CD4-positive, alpha-beta T cell treated with Interleukin-21 for 1 hour (primary cell): ENCODE measurements at places on chromosomes 7 and 10.

GRCh38 chr10:14259696-14260566 is 70.8 kb downstream of the FRMD4A start:
- DNase-seq = no peak

DNA sequence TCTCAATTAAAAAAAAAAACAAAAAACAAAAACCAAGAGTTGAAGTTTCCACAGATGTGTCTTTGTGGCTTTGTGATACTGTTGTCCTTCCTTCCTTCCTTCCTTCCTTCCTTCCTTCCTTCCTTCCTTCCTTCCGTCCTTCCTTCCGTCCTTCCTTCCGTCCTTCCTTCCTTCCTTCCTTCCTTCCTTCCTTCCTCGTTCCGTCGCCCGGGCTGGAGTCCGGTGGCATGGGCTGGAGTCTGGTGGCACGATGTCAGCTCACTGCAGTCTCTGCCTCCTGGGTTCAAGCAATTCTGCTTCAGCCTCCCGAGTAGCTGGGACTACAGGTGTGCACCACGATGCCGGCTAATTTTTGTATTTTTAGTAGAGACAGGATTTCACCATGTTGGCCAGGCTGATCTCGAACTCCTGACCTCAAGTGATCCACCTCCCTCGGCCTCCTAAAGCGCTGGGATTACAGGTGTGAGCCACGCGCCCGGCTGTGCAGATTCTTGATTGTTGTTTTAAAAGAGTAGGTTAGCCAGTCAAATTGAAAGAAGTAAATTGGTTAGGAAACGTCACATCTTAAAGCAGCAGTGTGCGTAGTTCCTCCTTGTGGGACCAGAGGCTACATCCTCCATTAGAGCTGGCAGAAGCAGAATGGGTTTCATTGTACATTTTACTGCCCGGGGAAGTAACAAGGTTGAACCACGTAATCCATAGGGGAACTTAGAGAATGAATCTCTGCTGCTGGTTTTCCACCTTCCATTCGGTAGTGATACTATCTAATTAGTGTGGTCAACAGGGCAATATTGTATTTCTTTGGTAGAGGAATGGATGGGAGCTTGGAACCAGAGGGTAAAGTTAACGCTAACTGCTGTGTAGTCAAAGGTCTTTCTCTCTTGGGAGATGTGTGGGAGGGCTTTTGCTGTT is 20.6 kb downstream of the DNAJB6 start:
- DNase-seq = no peak

DNA sequence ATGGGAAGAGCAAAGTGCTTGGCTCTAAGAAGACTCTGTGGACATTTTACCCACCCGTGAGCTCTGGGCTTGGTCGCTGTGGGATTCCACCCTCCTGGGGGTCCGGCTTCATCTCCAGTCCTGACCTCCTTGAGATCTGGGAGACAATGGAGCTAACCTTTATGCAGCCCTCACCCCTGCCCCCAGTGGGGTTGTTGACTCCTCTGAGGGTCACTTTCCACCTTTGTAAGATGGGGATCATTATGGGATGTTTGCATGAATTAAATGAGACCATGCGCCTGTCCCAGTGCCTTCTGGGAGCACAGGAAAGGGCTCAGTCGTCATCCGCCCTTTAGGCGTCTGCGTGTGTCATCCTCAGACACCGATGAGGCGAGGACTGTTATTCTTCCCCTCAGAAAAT is 237.2 kb downstream of the SKAP2 start:
- no peak for DNase-seq

GRCh38 chr10:121049489-121049888 is 198.3 kb downstream of the WDR11 start:
- no peak for DNase-seq

- no peak for DNase-seq
Measured at GRCh38 chr7:77913977-77914607, 115.5 kb downstream of the PHTF2 start.

DNA sequence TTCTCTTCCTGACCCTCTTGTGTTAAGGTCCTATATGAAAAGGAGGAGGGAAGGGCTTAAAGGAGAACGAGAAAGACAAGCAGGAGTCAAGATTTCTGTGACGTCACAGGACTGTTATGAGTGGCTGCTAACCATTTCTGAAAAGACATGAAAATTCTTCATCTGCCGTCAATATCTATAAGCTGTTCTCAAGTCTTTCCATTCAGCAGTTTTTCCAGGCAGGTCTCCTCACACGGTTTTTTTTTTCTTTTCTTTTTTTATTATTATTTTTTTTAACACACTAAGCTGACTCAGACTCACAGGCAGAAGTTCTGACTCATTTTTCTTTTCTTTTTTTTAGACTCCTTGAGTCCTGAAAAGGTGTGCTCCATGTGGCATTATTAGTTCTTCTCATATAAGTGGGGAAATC is 72.0 kb downstream of the DGKI start:
- no peak for DNase-seq

GRCh38 chr7:155724327-155725005 is 80.0 kb downstream of the RBM33 start:
- DNase-seq = no peak

- no peak for DNase-seq
Measured at GRCh38 chr7:146216396-146217041, 99.9 kb downstream of the CNTNAP2 start.

GRCh38 chr10:92737484-92737883 is 47.7 kb downstream of the HHEX start:
- no peak for DNase-seq

DNA sequence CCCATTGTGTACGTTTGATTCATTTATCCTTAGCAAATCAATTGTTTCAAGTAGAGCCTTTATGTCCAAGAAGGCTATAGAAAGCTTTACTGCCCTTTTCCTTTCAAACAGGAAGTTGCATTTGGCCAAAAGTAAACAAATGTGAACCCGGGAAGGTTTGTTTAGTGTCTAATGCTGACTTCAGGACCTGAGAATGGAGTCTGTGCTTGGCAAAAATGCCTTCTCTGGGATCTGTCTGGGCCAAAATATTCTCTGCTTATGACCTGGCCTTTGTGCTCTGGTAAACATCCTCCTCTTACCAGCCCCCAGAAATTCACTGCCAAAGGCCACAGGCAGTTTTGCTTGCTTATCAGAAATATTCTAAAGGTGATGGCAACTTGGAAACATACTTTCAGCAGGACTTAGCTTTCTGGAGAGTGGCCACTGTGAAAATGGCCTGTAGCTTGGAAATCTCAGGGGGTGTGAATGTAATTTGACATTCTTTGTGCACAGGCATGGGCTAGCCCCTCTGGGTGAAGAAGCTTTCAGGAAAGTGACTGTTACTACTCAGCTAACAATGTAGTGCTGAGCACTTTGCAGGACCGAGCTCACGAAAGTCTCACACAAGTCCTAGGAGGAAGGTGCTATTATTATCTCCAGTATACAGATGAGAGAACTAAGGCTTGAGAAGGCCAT is 199.5 kb downstream of the PTEN start:
- no peak for DNase-seq

GRCh38 chr7:50331564-50332208 is 27.2 kb downstream of the IKZF1 start:
- DNase-seq = peak; percentile 73

DNA sequence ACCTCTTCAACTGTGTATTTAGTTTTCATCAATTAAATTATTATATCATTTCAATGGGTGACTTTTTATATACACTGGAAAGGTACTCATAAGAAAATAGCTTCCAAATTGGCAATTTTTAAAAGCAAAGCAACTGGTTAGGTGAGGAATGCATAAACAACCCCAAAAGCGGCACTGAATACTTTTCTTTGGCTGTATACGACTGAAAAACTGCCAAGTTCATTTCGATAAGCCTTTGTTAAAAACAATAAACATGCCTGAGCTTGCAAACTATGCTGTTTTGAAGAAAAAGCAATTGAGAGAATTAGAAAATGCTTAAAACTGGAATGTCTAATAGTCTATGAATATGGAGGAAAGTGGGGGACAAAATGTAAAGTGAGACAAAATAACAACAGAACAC is 2.9 kb downstream of the SLC16A12 start:
- no peak for DNase-seq

- no peak for DNase-seq
Measured at GRCh38 chr7:53672681-53673080, 637.2 kb downstream of the POM121L12 start.

DNA sequence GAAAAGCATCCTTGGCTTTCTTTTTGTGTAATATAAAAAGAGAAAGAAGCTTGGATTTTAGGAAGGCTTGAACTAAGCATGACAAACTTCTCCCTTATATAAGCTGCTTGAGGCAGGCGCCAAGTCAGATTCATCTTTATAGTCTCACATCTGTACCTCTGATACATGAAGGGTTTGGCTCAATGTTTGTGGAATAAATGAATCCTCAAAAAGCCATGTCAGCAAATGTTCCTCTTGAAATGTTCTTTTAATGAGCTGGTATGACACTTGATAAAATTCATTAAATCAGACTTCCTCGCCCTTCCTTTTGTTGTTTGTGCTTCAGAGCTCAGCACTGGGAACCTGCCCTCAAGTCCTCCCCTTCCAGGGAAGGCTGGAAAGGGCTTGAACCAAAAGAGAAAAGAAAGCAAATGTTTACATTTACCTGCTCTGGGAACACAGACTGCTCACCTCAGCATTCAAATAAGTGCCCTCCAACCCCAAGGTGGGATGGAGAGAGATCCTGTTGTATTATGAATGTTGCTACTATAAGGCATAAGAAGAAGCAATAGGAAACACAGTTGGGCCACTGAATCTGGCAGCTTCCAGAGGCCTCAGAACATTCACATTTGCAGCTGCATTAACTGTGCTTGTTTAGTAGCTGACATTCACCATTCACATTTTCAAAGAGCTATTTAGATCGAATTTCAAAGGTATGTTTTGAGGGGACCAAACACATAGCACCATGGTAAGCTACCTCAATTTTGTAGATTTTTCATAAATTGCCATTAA is 212.6 kb downstream of the CACNA2D1 start:
- no peak for DNase-seq

GRCh38 chr7:116582806-116583444 is 58.1 kb downstream of the CAV1 start:
- DNase-seq = no peak
